ENCODE measurements at places on chromosomes 3 and 15.

GRCh38 chr15:79290642-79291275, 8.2 kb downstream of the ANKRD34C start:
- no peak for DNase-seq

- DNase-seq, result no peak
These were observed 56.4 kb downstream of the CRYGS start for GRCh38 chr3:186487819-186488218.

DNA sequence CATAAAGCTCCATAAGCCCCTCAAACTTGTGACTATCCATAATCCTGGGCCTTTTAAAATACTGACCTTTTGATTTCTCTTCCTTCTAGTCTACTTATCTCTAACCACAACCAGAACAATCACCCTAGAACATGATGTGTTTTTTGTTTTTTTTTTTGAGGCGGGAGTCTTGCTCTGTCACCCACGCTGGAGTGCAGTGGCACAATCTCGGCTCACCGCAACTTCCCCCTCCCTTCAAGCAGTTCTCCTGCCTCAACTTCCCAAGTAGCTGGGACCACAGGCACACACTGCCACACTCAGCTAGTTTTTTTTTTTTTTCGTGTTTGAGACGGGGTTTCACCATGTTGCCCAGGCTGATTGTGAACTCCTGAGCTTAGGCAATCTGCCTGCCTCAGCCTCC, 25.1 kb downstream of the VPS39 start:
- DNase-seq, result no peak

- no peak for DNase-seq
These were observed 30.2 kb downstream of the NCEH1 start for GRCh38 chr3:172680684-172681083.

DNA sequence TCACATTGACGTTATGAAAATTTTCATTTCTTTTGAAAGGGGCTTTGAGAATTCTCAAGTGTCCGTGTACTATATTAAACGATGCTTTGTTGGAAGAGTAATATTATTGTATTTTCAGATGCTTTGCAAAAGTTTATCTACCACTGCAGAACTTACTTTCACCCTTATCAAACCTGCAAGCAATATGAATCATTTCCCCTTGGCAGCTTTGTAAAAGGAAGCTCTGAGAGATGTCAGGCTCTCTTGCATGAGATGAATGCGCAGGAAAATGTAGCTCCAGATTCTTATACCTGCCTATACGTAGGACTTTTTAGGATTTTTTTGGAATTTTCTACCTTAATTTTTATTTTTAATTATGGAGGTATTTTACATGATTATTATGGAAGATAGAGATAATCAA, 34.5 kb downstream of the GPD1L start:
- DNase-seq, result no peak

DNA sequence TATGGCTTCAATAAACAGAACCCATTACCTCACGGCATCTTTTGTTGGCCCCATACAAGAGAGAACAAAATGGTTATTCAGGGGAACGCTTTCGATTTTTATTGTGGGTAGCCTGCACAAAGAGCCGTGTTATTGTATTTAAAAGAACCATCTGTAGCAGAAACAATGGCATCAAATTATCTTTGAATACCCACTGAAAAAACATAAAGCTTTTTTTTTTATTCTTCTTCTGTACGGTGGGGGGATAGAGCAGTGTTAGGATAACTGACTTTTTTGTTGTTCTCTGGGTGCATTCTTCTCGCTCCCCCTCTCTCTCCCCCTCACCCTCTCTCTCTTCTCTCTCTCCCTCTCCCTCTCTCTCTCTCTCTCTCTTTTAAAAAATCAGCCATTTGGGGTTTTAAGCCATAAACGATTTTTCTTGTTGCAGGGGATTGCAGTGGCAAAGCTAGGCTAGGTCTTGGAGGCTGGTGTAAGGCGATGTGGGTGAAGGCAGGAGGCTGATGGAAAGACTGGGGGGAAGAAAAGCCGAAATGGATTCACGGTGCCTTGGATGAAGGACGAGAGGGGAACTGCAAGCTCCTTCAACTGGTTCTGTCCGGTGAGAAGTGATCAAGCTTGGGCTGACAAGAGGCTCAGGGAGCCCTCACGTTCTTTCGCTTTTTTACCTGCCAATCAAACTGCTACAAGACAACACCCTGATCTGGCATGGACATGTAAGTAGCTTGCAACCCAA, 12.4 kb upstream of the SOX2 start:
- no peak for DNase-seq

DNA sequence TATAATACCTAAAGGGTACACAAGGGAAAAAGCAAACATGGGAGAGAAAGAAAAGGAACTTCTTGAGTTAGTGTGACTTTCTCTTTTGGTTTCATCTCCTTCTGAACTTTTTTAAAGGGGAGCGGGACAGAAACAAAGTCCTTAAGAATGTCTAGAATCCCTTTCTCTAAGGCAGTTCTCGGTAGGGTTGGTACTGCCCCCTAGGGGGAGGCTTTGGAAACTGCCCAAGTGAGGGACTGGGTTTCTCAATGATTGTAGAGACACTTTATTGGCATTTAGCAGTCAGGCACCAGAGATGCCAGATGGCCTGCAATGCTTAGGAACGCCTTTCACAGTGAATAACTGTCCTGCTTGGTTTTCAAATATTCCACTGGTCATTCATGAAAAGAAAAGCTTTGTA, 172.7 kb downstream of the WDR72 start:
- no peak for DNase-seq

DNA sequence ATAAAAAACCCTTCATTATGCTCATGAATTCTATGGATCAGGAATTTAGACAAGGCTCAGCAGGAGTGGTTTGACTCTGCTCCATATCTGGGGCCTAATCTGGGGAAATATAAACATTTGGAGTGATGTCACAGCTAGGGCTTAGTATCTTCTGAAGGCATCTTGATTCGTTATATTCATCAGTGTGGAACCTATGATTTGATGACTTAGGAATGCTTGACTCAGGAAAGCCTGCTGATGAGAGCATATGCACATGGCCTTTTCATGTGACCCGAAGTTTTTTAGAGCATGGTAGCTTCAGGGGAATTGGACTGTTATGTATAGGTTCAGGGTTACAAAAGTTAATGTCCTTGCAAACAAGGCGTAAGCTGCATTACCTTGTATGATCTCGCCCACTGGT, 184.9 kb upstream of the LRRC3B start:
- DNase-seq, result no peak

DNA sequence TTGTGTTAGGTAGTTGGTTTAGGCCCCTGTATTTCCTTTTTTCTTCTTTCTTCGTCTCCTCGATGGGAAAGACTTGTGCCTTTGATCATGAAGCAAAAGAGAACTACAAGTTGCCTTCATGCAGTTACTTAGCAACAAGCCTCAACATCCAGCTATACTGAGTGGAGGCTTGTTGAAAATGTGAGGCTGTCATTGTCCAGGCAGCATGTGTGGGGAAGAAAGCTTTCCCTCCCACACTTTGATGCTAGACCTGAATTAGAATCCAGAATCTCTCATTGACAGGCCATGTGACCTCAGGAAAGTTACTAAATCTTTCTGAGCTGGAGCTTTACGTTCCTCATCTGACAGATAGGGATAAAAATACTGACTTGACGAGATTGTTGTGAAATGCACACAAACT, 23.7 kb downstream of the IFT122 start:
- DNase-seq, result no peak

DNA sequence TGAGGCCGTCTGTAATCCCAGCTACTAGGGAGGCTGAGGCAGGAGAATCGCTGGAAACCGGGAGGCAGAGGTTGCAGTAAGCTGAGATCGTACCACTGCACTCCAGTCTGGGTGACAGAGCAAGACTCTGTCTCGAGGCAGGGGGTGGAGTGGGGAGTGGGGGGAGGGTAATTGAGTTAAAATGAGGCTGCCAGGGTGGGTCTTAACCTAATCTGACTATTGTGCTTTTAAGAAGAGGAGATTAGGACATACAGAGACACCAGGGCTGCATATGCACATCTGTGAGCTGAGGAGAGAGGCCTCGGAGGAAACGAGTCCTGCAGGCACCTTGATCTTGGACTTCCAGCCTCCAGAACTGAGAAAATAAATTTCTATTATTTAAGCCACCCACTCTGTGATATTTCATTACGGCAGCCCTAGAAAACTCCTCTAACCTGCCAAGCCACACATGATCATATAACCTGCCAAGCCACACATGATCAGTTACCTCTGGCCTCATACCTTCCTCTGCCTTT, 197.0 kb downstream of the THSD4 start:
- DNase-seq, result no peak

DNA sequence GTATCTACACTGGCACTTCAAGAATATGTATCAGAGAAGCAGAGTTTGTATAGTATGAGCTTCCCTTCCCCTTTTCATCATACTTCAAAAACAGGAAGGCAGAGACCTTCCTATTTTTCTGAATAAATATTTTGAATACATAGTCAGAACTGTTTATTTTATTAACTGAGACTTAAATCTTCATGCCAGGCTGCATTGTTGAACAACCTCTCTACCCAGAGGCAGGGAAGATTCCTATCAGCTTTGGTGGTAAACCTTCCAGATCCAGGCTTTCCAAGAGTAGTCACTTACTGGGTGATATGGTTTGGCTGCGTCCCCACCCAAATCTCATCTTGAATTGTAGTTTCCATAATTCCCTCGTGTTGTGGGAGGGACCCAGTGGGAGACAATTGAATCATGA, 217.4 kb upstream of the ATP11B start:
- DNase-seq, result no peak

DNA sequence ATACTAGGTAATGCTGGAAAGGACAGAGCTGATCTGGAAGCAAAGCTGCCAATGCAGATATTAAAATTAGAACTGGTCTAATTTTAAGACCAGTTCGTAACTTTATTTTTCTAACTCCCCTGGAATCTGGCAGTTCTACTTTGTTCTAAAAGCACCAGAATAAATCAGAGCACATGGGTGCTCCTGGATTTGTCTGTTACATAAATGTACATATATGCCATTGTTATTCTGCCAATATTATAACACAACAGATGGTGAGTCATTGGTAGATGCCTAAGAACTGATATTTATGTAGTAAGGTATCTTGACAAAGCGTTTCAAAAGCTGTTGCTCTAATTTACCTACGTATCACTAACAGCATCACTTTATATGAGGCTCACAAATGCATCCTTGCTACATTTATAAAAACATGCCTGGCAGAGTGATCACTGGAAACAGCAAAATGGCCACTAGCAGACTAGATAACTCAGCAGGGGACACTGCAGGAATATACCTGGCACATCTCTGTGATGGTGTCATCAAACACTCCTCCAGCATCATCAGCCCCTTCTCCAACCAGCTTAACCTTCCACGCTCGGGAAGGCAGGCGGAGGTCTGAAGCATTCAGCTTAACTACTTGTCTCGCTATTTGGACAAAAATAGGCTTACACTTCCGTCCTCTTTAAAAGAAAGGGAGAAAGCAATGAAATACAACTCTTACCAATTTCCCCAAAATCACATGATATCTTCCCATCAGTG, 26.2 kb downstream of the FBXL22 start:
- no peak for DNase-seq

GRCh38 chr15:65626856-65627255, 5.1 kb downstream of the SLC24A1 start:
- DNase-seq, result no peak
